Activated CD4-positive, alpha-beta T cell treated with anti-CD3 and anti-CD28 coated beads, Interleukin-2, amount 50 U/mL, for 48 hours (primary cell): ENCODE measurements at places on chromosomes 4 and X.
A peak's percentile ranks its signal among the peaks of the same experiment; 100 is the strongest.

DNA sequence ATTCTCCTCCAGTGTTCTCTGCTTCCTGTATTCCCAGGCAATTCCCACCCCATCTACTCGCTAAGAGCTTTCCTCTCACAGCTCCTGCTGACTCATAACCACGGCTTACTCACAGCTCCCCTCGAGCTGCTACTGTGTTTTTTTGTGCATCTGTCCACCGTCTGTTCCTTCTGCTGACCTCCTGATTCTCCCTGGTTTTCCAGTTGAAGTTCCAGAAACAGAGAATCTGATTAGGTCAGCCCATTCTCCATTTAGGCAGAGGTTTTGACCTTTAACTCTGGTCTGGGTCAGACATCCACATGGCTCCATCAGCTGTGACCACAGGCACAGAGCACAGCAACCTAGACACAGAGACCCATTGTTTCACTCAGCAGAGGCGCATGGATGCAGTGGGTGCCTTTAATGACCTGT lies 5.5 kb upstream of the SMIM20 start:
- DNase-seq, result no peak

DNA sequence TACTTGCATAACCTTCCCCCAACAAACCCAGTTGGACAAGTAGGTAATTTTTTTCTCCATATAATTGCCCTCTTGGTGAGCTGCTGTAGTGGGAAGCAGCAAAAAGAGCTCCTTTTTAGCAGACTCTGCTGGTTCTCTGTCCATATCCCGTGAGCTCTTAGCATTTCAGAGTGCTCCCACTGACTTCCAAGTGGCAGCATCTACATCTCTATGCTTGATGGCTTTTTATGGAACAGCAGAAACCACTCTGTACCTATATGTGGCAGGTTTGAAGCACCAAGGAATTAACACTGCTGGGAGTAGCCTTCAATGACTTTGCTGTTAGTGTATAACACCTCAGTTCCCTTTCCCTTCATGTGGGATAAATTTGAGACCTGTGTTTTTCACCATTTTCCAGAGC lies 168.4 kb upstream of the NHS start:
- DNase-seq, result no peak

DNA sequence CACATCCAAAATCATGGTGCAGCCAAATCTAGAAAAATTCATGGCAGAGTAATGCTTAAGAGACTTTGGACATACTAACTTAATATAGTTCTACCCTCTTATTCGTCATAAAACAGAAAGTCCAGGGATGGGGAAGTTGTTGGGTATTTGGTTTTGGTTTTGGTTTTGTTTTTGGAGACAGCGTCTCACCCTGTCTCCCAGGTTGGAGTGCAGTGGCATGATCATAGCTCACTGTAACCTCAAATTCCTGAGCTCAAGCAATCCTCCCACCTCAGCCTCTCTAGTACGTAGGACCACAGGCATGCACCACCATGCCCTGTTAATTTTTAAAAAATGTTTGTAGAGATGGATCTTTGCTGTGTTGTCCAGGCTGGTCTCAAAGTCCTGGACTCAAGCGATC lies 271.8 kb upstream of the TENM3 start:
- DNase-seq, result no peak

DNA sequence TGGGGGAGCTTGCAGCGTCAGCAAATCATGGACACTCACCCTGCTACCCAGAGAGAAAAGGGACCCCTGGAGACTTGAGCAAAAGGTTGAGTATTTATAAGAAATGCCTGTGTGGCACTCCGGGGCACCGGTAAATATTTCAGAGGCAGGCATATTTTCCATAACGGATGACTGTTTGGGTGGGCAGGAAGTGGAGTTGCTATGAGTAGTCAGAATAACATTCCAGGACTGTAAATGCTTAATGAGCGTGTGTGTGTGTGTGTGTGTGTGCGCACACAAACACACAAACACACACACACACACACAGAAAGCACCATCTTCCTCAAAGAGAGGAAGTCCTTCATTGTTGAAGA lies 74.6 kb downstream of the MXRA5 start:
- no peak for DNase-seq

DNA sequence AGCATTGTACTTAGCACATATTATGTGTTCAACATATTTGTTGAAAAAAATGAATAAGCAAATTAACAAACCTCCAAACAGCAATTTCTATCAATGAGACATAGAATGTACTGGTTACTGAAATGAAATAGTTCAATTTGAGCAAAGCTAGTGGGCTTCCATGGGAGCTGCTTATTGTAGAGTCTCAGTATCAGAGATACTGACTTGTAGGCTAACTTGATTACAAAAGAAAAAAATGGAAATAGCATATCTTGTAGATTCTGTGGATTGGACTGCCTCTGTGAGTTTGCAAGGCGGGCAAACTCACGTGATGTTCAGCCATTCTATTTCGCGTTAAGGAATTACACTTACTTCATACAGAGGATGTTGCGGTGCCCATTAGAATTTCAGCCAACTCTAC lies 222.1 kb upstream of the JADE1 start:
- DNase-seq, result no peak

DNA sequence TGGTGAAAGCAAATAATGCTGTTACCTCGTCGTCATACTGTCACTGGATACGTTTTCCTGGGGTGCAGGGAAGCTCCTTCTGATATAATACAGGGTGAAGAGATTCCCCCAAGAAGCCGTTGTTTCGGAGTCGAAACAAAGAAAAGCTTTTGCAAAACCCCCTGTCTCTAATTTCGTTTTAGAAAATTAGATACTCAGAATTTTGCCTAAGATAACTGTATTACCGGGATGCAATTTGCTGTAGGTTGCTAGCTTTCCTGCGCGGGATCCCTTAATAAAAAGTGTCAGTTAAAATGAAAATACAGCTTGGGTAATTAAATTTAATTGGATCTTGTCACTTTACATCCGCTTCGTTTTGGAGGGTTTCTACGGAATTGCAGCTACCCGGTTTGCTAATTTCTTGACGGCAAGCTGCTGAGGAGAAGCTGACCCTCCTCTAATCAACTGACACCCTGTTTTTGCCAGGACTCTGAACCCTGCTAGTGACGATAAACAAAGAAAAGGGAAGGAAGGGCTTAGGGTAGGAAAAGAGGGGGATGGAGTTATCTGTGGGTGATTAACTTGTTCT lies 174.6 kb downstream of the SHOX start:
- no peak for DNase-seq

DNA sequence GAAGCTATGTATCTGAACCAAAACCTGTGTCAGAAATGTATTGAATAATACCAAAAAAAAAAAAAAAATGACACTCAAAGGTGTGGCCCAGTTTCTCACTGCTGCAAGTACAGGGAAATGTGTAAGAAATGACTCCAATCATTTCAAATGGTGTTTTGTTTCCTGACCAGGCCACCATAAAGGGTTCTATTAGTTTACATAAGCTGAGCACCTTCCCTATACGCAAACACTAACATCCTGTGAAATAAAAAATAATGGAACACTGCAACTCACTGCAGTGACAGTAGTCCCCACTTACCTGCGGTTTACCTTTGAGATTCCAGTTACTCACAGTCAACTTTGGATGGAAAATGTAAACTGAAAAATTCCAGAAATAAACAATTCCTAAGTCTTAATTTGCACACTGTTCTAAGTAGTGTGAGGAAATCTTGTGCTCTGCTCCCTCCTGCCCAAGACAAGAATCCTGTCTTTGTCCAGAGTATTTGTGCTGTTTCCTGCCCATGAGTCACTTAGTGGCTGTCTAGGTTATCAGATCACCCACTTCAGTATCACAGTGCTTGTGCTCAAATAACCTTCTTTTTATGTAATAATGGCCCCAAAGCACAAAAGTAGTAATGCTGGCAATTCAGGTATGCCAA lies 265.3 kb downstream of the RCHY1 start:
- no peak for DNase-seq

GRCh38 chr4:53489279-53489889 lies 101.9 kb downstream of the LNX1 start:
- no peak for DNase-seq

- DNase-seq, result no peak
Observed at GRCh38 chr4:37562592-37562991, 123.6 kb downstream of the RELL1 start.

DNA sequence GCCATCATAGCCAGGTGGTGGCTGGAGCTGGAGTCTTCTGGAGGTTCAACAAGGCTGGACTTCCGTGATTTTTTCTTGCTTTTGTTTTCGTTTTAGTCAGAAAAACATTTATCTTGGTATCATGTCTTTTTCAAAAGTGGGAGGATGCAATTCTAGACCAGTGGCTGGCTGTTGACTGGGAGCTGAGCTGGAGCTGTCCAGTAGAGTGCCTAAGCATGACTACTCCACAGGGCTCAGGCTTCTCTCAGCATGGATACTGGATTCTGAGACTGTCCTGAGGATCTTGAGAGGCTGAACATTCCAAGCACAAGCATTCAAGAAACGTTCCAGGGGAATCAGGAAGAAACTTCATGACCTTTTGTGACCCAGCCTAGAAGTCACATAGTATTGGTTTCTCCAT lies 598.1 kb downstream of the MID1IP1 start:
- no peak for DNase-seq

GRCh38 chr4:14887842-14888433 lies 114.3 kb upstream of the CPEB2 start:
- no peak for DNase-seq

GRCh38 chrX:152902502-152902820 lies 4.6 kb downstream of the ZNF185 start:
- DNase-seq, result no peak

DNA sequence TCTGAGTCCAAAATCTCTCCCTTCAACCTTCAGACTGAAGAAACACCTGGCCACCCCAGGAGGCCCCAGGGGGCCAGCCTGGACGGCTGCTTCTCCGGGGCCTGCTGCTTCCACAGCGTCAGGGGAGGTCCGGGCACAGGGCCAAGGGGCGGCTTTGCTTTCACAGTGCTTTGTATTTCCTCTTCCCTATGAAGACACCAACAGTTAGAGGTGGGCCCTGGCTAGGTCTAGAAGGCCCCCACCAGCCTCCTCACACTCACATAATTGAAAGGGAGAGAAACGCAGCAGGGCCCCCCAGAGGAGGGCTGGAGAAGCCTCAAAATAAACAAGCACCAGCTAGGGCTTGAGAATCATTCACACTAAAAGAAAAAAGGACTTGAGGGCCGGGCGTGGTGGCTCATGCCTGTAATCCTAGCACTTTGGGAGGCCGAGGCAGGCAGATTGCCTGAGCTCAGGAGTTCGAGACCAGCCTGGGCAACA lies 17.8 kb downstream of the SCD5 start:
- no peak for DNase-seq

DNA sequence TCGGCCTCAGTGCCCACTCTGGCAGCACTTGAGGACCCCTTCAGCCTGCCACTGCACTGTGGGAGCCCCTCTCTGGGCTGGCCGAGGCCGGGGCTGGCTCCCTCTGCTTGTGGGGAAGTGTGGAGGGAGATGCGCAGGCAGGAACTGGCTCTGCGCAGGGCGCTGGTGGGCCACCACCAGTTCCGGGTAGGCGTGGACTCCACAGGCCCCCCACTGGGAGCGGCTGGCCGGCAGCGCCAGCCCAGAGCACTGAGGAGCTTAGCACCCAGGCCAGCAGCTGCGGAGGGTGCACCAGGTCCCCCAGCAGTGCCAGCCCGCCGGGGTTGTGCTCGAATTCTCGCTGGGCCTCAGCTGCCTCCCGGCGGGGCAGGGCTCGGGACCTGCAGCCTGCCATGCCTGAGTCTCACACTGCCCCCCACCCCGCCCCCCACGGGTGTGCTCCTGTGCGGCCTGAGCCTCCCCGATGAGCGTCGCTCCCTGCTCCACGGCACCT lies 216.9 kb upstream of the TACR3 start:
- no peak for DNase-seq

- DNase-seq, result no peak
Observed at GRCh38 chr4:8159537-8160232, 1.1 kb upstream of the ABLIM2 start.

GRCh38 chr4:55347610-55348228 lies 1.7 kb downstream of the SRD5A3 start:
- no peak for DNase-seq

DNA sequence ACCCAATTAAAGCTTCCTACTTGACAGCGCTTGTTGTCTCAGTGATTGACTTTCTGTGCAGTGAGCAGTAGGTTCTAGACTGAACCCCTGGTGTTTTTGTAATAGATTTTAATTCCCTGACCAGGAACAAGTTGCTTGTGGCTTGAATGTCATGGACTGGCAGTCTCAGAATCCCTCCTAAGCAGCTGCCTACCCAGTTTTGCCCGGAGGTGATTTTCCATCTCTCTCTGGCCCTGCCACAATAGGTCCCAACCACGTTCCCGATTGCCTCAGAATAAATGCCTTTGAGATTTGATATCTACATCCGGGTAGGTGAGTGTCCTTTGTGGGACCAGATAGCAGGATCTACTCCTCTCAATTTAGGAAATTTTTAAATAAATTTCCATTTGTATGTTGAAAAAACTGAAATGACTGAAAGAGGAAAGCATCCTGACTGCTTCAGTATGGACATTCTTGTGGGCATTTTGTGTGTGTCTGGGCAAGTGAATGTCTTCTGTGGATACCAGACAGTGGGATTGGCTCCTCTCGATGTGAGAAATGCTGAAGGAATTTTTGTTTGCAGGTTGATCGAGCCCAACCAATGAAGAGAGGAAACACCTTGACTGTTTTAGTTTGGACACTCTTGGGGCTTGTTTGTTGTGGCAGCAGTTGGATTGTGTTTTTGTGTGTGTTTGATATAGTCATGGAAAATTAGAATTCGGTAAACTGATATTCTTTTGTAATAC lies 1607.4 kb downstream of the C4orf33 start:
- DNase-seq, result no peak

DNA sequence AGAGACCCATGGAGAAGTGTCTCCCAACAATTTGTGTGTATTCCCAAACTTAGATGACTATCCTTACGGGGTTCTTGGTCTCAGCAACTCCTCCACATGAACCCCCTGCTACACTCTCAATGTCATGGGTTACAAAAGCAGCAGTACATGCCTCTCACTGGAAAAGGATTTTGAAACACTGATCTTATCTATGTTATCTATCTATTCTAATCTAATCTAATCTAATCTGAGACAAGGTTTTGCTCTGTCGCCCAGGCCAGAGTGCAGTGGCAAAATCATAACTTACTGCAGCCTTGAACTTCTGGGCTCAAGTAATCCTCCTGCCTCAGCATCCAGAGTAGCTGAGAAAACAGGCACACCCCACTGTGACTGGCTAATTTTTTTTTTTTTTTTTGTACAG lies 19.3 kb downstream of the TSPAN5 start:
- no peak for DNase-seq

GRCh38 chrX:104315555-104315954 lies 60.8 kb upstream of the ESX1 start:
- no peak for DNase-seq

- DNase-seq, result no peak
Observed at GRCh38 chr4:4935974-4936373, 76.5 kb downstream of the MSX1 start.

- peak; percentile 63 for DNase-seq
Observed at GRCh38 chrX:153554519-153555167, 37.2 kb downstream of the ATP2B3 start.

GRCh38 chr4:5999356-5999755 lies 18.9 kb downstream of the C4orf50 start:
- DNase-seq, result no peak

GRCh38 chr4:12242354-12242753 lies 813.7 kb upstream of the HS3ST1 start:
- no peak for DNase-seq
